Forelimb muscle (tissue), 1 donor: ENCODE measurements at places on chromosomes 2 and 18. TPM values are rescaled to one million over a fixed set of nuclear protein-coding genes. Genes with fewer than 3 reads are reported as not detected.

Gene DRC1
- polyA plus RNA-seq, result 0.16 TPM

Gene LHCGR
- 0.15 TPM for polyA plus RNA-seq

- DNase-seq, result no peak
Measured at GRCh38 chr2:143839456-143839855, 680.5 kb downstream of the ZEB2 start.

- no peak for DNase-seq
Measured at GRCh38 chr18:9594823-9595596, 19.3 kb downstream of the PPP4R1 start.

Gene SKOR2
- polyA plus RNA-seq, result not detected

DNA sequence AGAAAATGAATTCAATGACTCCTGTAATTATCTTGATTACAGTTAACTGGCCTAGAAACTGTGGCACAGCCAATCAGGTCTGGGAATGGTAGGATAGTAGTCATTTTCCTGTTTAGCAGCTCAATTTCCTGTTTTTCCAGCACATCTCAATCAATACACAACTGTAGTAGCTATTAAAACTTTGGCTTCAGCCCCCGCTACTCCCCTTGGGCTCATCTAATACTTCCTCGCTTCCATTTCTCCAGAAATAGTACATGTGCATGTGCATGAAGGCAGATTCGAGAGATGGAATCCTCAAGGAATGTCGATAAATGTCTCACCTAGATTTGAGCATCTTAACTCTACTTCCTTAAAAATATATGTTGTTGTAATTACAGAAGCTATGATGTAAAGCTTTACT is 9.7 kb downstream of the COBLL1 start:
- no peak for DNase-seq

- DNase-seq, result no peak
Measured at GRCh38 chr2:210667711-210668110, 111.3 kb downstream of the CPS1 start.

Gene AP1S3
- polyA plus RNA-seq, result 0.75 TPM

GRCh38 chr2:97952357-97952756 is 43.4 kb downstream of the TMEM131 start:
- no peak for DNase-seq

DNA sequence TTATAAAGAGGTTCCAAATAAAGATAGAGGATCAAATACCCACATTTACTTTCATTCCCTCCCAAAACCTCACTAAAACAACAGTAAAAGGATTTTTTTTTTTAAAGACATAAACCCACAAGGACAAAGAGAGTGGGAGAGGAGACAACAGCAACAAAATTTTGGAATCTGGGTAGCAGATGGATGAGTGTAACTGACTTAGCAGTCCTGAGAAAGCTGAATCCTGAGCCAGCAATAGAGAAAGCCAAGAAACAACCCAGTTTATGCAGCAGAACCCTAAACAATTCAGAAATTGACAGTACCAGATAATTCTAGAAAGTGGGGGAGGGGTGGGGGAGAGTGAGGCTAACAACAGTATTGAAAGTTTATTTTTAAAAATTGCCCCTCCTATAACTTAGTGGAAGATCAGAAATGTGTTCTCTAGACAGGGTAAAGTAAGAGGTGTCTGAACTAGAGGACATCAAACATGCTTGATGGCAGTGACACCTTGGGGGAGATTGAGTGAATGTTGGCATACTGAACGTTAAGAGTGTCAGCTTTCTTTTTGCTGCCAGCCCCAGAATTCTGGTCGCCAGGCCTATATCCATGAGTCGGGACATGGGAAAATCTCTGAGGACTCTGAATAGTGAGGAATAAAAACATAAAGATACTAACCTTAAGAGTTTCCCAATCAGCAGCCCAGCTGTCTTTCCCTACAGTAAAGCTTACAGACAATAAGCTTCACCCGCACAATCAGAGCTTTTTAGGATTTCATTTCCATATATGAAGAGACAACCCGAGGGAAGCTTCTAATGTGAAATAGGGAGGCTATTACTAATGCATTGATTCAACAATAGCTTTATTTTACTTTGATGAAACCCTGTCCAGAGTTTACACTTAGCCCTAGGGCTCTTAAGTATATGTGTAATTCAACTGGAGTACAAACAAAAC is 128.0 kb upstream of the ALPP start:
- DNase-seq, result no peak

- no peak for DNase-seq
Measured at GRCh38 chr18:74916773-74917393, 292.1 kb downstream of the PTGR3 start.

GRCh38 chr2:45388541-45389100 is 222.4 kb downstream of the SRBD1 start:
- no peak for DNase-seq

DNA sequence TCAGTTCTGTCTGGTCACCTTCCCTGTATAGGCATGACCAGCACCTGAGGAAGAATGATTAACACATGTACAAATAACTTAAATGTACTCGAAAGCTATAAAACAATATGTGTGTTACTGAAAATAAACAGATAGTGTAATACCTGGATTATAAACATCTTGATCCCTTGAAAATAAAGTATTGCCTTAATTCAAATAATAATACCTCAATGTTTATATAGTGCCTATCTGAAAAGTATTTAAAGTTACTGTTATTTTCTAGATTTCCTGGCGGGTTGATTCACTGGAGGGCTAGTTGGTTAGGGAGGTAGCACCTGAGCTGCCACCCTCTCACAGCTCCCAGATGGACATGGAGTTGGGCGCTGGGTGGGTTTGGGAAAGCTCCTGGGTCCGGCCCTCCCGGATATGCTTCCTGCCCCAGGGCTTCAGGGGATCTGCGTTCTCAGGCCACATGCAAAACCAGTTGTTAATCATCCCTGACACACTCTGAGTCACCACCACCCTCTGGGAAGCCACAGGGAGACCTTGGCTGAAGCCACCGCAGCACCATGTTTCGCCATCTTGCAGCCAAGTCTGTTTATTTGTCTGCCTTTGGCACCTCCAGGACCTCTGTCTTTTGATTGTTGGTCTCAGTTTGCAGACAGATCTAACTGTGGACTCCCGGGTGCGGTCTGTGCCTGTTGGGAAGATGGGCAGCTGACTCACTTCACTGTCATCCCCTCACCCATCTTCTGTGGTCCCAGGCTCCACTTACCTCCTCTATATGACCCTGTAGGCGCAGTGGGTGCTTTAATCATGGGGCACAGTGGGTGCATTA is 35.3 kb downstream of the RAB31 start:
- no peak for DNase-seq

DNA sequence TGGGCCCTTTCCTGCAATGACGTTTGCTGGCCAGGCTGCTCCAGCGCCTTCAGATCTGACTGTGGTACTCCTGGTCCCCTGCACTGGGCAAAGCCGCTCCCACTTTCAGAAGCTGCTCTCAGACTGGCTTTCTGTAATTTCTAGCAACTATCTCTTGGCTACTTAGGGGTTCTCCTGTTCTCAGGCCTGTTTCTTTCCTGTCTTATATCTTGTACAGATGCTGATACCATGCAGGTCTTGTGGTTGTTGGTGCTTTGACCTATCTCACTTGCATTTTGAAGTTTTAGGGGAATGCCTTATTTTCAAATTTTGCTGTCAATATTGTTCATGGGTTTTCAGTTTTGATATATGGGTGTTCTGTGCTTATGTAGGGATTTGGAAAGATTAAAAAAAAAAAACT is 145.8 kb downstream of the CLIP4 start:
- no peak for DNase-seq

- no peak for DNase-seq
Measured at GRCh38 chr2:45132551-45132950, 123.3 kb upstream of the SIX2 start.

GRCh38 chr2:155412598-155412997 is 714.1 kb downstream of the KCNJ3 start:
- DNase-seq, result no peak

DNA sequence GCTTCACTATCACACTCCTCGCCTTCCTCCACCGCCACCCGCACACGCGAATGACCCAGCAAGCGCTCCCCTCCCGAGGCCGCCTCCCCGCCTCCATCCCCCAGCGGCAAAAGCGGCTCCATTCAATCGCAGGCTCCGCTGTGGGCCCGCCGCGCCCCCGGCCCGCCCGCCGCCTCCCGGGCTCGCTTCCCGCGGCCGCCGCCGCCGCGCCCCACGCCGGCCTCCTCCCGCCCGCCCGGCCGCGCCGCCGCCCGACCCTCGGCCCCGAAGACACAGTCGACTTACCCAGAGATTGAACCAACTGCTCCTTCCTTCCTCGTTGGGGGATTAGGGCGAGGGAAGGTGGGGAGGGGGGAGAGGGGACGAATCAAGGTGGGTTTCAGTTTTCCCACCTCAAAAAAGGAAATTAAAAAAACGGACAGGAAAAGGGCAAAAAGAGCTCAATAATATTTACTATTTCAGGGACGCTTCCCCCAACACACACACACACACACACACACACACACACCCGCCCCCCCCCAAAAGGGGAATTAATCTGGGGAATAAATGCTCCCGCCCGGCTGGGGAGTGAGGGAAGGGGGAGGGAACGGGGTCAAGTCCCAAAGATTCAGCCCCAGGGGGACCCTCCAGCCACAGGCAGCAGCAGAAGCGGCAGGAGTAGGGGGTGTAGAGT is 743 bp downstream of the XPO1 start:
- no peak for DNase-seq

Gene AQP12B
- 1.1 TPM for polyA plus RNA-seq

DNA sequence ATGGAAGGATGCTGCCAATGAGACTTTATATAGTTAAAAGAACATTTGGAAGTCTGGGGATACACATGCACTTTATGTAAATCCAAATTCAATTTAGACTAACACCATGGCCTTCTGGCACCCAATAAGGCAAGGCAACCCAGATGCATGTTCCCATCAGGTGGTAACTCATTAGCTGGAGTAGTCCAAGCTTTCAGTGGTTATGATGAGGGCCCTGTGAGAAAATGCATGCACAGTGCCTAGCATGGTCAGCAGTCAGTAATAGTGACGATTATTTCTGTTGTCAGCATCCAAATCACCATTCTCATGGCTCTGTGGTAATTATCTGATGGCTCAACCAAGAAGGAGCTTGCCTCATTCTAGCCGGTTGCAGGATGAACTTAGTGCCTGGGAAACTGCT is 70.3 kb upstream of the CTLA4 start:
- no peak for DNase-seq

DNA sequence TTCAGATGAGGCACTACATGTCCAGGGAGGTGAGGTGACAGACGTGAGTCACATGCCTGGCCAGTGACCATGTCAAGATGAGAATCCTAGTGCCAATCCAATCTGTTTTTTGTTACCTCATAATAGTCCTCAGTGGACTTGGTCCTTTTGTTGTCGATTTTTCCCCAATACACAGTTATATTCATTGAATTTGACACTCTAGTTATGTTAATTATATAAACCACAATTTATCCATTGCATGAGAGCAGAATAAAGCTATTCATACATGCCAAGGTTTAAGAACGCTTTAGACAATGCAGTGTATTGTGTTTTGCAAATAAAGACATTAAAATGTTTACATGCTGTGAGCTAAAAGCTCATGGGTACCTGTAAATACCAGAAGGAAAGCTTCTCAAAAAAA is 21.6 kb upstream of the TMEFF2 start:
- DNase-seq, result no peak

DNA sequence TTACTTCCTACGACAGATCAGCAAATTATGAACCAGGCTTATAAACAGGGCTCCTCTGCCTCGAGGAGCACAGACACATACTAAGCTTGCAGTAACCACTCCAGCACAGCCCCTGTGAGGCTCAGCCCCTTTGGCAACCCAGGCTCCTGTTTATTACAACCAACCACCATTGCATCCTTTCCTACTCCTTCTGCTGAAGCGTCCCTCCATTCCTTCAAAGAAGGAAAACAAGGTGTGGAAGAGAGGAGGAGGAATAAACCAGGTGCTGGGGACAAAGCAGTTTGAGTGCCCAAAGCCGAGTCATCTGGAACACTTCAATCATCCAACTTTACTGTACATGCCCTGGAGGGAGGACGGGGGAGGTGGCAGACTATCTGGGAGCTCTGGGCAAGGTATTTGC is 87.2 kb upstream of the MGAT4A start:
- DNase-seq, result no peak

Gene CPLX4
- polyA plus RNA-seq, result not detected

Gene STON1
- 8.1 TPM for polyA plus RNA-seq

DNA sequence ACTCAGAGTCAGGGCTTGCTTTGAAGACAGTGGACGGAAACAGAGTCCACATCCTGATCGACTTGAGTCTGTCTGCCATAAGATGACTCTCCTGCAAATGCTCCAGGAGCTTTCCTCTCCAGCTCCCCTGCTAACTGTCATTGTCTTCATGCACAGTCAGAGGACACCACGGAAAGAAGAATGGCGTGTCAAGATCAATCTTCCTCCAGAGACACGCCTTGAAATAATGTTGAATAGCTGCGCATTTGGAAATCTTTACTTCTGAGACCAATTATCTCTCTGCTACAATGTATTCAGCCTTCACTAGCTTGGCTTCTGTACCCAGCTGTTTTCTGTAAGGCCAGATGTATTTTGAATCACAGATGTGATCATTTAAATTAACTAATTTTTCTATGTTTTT is 457.2 kb downstream of the CDH2 start:
- peak; percentile 71 for DNase-seq

- DNase-seq, result no peak
Measured at GRCh38 chr18:41150316-41150715, 804.7 kb upstream of the PIK3C3 start.

- no peak for DNase-seq
Measured at GRCh38 chr2:171046048-171046560, 114.6 kb downstream of the TLK1 start.

DNA sequence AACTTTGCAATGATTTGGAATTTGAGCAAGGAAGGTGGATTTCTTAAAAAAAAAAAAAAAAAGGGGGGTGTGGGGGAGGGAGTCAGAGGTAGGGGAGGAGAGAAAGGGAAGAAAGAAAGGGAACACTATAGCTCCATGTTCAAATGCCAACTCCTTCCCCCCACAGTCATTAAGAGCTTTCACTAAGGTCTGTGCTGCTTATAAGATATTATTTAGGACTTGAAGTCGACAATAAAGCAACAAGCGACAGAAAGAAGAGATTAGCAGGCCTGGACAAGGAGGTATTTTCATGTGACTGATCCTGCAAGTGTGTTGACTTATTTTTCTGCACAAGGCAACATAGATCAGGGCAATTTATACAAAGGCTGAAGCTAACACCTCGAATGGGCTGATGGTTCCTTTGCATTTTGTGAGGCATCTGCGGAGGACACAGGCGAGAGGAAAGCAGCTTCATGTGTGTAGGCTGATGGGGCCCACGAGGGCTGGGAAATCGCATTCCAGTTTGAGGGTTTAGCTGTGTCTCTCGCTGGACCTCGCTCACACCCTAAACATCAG is 382.0 kb downstream of the SOX11 start:
- DNase-seq, result no peak
